Effector memory CD4-positive, alpha-beta T cell (primary cell): ENCODE measurements at places on chromosomes 12 and 14.

DNA sequence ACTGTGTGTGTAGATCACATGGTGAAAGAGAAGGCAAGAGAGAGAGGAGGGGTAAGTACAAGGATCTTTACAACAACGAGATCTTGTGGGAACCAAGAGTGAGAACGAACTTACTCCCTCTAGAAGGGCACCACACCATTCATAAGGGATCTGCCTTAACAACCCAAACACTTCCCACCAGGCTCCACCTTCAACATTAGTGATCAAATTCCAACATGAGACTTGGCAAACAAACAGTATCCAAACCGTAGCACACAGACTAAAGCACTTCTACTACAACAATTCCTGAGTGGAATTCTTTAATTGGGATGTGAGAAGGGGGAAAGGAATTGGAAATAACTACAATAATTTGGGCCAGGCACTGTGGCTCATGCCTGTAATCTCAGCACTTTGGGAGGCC lies 35.0 kb upstream of the ESR2 start:
- no peak overlapping the region for H3K27ac ChIP-seq
- no peaks in the 10 kb centered on the region for H3K27me3 ChIP-seq
- no peak for DNase-seq
- H3K36me3 ChIP-seq: no peaks in the 10 kb centered on the region
- H3K4me3 ChIP-seq: no peak overlapping the region
- no peaks in the 10 kb centered on the region for H3K4me1 ChIP-seq

GRCh38 chr12:88737838-88738472 lies 157.7 kb upstream of the KITLG start:
- DNase-seq: no peak
- no peaks in the 10 kb centered on the region for H3K4me1 ChIP-seq
- no peaks in the 10 kb centered on the region for H3K36me3 ChIP-seq
- H3K27me3 ChIP-seq: peaks cover 2% of the 10 kb centered on the region
- H3K4me3 ChIP-seq: no peak overlapping the region
- no peak overlapping the region for H3K27ac ChIP-seq

DNA sequence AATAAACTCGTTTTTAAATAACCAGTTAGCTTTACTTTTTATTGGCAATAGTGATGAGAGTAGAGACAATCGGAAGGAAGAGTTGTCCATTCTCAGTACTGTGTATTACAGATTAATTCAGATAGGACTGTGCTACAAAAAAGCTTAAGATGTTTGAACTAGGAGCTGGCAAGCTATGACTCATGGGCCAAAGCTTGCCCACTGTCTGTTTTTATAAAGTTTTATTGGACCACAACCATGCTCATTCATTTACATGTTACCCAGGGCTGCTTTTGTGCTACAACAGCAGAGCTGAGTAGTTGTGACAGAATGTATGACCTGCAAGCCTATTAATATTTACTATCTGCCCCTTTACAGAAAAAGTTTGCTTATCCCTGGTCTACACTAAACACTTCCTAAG lies 19.4 kb downstream of the GNS start:
- no peaks in the 10 kb centered on the region for H3K27me3 ChIP-seq
- H3K4me3 ChIP-seq: no peak overlapping the region
- peaks cover 37% of the 10 kb centered on the region for H3K36me3 ChIP-seq
- H3K4me1 ChIP-seq: peaks cover 4% of the 10 kb centered on the region
- DNase-seq: no peak

- no peaks in the 10 kb centered on the region for H3K27me3 ChIP-seq
- H3K27ac ChIP-seq: no peak overlapping the region
- no peak for DNase-seq
- no peaks in the 10 kb centered on the region for H3K4me1 ChIP-seq
- H3K4me3 ChIP-seq: no peak overlapping the region
These were observed 29.5 kb upstream of the RHOJ start for GRCh38 chr14:63174760-63175191.

DNA sequence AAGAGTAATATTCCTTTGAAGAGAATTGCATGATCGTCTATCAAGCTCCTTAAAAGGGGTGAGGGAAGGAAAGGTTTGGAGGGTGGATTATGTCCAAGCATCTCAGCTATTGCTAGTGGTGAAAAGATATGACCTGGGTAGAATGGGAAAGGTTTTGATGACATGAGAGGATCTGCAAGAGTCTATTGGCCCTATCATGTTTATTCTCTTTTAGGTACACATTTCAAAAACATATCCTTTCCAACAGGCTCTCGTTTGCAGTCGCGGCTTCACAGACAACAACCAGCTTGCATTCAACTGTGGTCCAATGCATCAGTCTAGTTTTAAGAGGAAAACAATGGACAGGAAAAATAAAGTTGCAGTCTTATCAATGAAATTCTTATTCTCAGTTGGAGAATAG lies 17.1 kb downstream of the FOXG1 start:
- no peak overlapping the region for H3K4me3 ChIP-seq
- no peaks in the 10 kb centered on the region for H3K27me3 ChIP-seq
- no peak overlapping the region for H3K27ac ChIP-seq
- H3K4me1 ChIP-seq: no peaks in the 10 kb centered on the region
- no peaks in the 10 kb centered on the region for H3K36me3 ChIP-seq

GRCh38 chr14:74959596-74960180 lies 4.3 kb upstream of the PGF start:
- peaks cover 3% of the 10 kb centered on the region for H3K4me1 ChIP-seq
- no peaks in the 10 kb centered on the region for H3K27me3 ChIP-seq
- H3K36me3 ChIP-seq: no peaks in the 10 kb centered on the region

- no peak for DNase-seq
- H3K36me3 ChIP-seq: no peaks in the 10 kb centered on the region
- no peaks in the 10 kb centered on the region for H3K27me3 ChIP-seq
These were observed 88.9 kb downstream of the NUMB start for GRCh38 chr14:73369428-73369827.

GRCh38 chr12:20863056-20863455 lies 52.6 kb downstream of the SLCO1B3 start:
- no peak overlapping the region for H3K4me3 ChIP-seq
- no peaks in the 10 kb centered on the region for H3K4me1 ChIP-seq
- no peaks in the 10 kb centered on the region for H3K36me3 ChIP-seq
- no peak overlapping the region for H3K27ac ChIP-seq
- no peaks in the 10 kb centered on the region for H3K27me3 ChIP-seq

DNA sequence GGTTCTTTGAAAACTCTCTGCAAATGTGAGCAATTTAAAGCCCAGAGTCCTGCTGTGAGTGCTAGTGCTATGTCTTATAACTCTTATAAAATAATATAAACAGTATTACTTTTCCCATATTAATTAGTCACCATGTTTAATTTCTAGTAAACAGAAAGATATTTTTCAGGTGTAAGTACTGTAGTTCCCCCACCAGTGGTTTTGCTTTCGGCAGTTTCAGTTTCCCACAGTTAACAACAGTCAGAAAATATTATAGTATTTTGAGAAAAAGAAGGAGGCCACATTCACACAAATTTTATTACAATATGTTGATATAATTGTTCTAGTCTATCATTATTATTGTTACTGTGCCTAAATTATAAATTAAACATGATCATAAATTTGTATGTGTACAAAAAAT lies 800.5 kb downstream of the LRFN5 start:
- no peak overlapping the region for H3K4me3 ChIP-seq
- DNase-seq: no peak
- no peak overlapping the region for H3K27ac ChIP-seq
- no peaks in the 10 kb centered on the region for H3K36me3 ChIP-seq

DNA sequence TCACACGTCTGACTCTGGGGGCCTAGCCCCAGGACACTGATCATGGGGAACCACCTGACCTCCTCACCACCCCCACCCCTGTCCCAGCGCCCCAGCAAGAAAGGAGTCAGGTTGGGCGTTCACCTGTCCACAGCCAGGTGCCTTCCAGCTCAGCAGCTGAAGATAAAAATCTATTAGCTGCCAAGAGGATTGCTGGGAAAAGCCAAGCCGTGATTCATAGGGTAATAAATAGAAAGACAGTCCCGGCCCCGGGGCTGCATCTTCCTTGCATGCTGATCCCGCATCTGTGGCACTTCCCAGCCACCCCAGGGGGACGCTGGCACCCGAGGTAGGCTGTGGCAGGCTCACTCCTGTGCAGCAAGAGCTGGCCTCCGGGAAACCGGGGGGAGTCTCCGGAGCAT lies 70.2 kb upstream of the NCOR2 start:
- H3K27ac ChIP-seq: no peak overlapping the region
- no peak overlapping the region for H3K4me3 ChIP-seq
- H3K27me3 ChIP-seq: no peaks in the 10 kb centered on the region
- no peak for DNase-seq
- no peaks in the 10 kb centered on the region for H3K4me1 ChIP-seq

DNA sequence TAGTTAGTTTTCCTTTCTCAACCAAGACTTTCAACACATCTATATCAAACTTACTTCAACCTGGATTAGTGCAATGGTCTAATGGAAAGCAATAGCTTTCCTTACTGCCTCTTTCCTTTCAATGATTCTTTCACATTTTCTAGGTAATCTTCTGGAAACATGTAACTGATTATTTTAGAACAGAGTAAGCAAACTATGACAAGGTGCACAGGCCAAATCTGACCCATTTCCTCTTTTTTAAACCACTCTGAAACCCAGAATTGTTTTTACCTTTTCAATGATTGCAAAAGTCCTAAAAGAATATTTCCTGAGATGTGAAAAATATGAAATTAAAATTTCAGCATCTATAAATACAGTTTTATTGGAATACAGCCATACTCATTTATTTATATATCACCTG lies 81.6 kb upstream of the TMTC2 start:
- H3K27ac ChIP-seq: no peak overlapping the region
- DNase-seq: no peak
- no peaks in the 10 kb centered on the region for H3K27me3 ChIP-seq
- H3K4me1 ChIP-seq: no peaks in the 10 kb centered on the region

DNA sequence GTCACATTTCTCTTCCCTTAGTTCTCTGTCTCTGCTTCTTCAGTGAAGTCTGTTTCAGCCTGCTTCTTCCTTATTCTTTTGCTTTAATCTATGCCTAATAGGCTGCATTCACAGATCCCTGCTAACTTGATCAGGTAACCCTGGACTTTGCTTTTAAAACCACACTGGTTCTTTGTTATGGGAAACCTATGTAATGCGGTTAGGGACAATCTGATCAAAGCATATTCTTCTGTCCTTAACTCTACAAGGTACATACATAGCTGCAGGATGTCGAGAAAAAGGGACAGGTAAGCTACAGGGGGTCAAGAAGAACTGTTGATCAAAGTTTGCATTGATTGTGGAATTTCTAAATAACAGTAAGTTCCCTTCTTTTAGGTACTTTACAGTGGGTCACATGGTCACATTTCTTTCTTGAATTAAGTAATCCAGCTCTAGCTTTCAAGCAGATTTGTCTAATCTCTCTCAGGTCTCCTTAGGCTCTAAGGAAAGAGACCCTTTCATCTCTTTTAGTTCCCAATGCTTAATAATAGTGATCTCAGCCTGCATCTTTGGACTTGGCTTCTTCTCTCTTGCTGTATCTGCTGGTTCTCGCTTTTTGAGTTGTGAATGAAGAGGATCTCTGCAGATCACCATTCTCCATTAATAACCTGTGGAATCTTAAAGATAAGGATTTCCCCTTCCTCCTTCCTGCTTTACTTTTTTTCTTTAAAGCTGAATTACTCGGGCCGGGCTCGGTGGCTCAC lies 3.8 kb downstream of the COPZ1 start:
- no peaks in the 10 kb centered on the region for H3K36me3 ChIP-seq
- H3K27ac ChIP-seq: no peak overlapping the region
- no peak for DNase-seq
- H3K4me3 ChIP-seq: no peak overlapping the region

- H3K4me3 ChIP-seq: no peak overlapping the region
- no peak overlapping the region for H3K27ac ChIP-seq
- no peak for DNase-seq
- H3K27me3 ChIP-seq: no peaks in the 10 kb centered on the region
These were observed 48.0 kb upstream of the OR6J1 start for GRCh38 chr14:22692194-22692593.

DNA sequence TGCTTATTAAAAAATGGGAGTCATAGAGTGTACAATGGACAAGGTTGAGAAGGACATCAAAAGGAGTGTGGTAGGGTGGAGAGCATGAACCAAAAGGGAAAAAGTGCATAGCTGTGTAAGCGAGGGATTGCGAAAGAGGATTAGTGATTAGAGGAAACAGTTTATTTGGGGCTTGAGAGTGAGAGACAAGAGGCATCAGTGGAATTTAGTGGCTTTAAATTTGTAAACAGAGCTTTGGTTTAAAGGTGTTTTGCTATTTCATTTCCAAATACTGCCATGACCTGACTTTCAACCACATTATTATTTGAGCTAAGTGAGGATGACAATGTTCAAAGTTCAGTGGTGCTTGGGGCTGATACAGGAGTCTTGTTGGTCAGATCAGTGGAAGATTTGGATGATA lies 53.4 kb downstream of the SLC16A7 start:
- no peak overlapping the region for H3K27ac ChIP-seq
- no peak for DNase-seq
- no peak overlapping the region for H3K4me3 ChIP-seq
- H3K36me3 ChIP-seq: peaks cover 6% of the 10 kb centered on the region
- no peaks in the 10 kb centered on the region for H3K27me3 ChIP-seq

DNA sequence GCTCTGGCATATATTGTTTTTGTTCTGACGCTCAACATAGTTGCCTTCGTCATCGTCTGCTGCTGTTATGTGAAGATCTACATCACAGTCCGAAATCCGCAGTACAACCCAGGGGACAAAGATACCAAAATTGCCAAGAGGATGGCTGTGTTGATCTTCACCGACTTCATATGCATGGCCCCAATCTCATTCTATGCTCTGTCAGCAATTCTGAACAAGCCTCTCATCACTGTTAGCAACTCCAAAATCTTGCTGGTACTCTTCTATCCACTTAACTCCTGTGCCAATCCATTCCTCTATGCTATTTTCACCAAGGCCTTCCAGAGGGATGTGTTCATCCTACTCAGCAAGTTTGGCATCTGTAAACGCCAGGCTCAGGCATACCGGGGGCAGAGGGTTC lies 77.0 kb downstream of the GTF2A1 start:
- no peaks in the 10 kb centered on the region for H3K4me1 ChIP-seq
- no peak overlapping the region for H3K27ac ChIP-seq
- no peaks in the 10 kb centered on the region for H3K36me3 ChIP-seq
- DNase-seq: no peak

GRCh38 chr14:89093083-89093730 lies 268.8 kb downstream of the TTC8 start:
- no peaks in the 10 kb centered on the region for H3K4me1 ChIP-seq
- DNase-seq: no peak
- H3K27ac ChIP-seq: no peak overlapping the region
- no peaks in the 10 kb centered on the region for H3K27me3 ChIP-seq

DNA sequence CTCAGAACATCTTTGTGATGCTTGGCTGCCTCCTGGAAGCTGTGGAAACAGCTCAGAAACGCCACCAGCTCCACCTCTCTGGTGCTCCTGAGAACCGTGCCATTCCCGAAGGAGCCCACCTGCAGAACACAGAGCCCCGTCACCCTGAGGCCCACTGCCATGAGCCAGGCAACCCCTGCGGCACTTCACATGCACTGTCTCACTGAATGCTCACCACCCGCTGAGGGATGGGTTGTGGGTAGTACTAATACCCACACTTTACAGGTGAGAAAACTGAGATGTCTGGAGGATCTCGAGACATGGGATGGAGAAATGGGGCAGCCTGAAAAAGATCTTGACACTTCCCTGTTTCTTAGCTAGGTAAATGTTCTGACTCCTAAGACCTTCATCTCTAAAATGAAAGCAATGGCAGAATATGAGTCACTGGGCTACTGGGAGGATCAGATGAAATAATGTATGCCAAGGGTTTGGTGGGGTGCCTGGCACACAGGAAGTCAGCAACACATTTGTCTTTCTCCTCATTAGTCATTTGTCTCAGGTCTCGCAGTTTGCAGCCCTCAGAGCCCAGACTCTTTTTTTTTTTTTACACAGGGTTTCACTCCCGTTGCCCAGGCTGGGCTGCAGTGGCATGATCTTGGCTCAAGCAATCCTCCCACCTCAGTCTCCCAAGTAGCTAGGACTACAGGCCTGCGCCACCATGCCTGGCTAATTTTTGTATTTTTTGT lies 5.3 kb downstream of the OASL start:
- H3K4me1 ChIP-seq: peaks cover 33% of the 10 kb centered on the region
- peak; percentile 62 for DNase-seq
- H3K36me3 ChIP-seq: peaks cover 4% of the 10 kb centered on the region
- peak overlapping the region; percentile 60 for H3K27ac ChIP-seq
